ENCODE measurements at places on chromosomes 11 and 22. TPM values are rescaled to one million over a fixed set of nuclear protein-coding genes. Genes with fewer than 3 reads are reported as not detected.

GRCh38 chr11:116692318-116693101, 80.3 kb downstream of the BUD13 start:
- no peak overlapping the region for H3K27ac ChIP-seq
- no peaks in the 10 kb centered on the region for H3K4me1 ChIP-seq
- H3K36me3 ChIP-seq = no peaks in the 10 kb centered on the region
- DNase-seq = no peak
- H3K27me3 ChIP-seq = no peaks in the 10 kb centered on the region

DNA sequence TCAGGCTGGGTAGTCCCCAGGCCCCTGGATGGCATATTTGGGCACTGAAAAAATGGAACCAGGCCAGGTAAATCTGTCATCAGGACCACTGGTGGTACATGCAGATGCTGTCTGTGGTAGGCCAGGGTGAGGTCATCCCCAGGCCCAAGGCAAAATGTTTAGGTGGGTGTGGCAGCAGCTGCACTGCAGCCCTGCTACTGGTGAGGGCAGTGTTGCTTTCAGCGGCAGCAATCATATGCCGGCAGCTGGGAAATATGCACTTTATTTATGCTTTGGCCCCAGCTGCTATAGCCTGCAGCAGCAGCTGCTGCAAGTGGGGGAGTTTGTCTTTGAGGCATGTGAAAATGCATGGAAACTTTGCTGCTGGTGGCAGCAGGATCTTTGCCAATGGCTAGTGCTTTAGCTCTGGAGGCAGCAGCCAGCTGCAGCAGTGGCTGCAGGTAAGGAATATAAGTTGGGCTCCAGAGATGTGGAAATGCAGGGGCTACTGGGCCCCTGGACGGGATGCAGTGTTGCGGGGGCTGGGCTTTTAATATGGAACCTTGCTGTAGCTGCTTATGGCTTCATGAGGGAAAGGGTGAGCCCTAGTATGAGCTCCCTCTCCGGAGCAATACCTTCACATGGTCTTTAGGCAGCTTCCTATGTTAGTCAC, 365.7 kb upstream of the CADM1 start:
- DNase-seq = peak; percentile 51
- H3K4me1 ChIP-seq = peaks cover 49% of the 10 kb centered on the region
- no peak overlapping the region for H3K27ac ChIP-seq
- H3K36me3 ChIP-seq = no peaks in the 10 kb centered on the region
- no peak overlapping the region for H3K4me3 ChIP-seq
- no peaks in the 10 kb centered on the region for H3K27me3 ChIP-seq

- peaks cover 4% of the 10 kb centered on the region for H3K4me1 ChIP-seq
- H3K27ac ChIP-seq = no peak overlapping the region
- H3K27me3 ChIP-seq = no peaks in the 10 kb centered on the region
- H3K4me3 ChIP-seq = no peak overlapping the region
Measured at GRCh38 chr11:59291228-59291627, 67.5 kb upstream of the OR5AN1 start.

- H3K4me3 ChIP-seq = peak overlapping the region; percentile 67
- H3K4me1 ChIP-seq = peaks cover 6% of the 10 kb centered on the region
- no peaks in the 10 kb centered on the region for H3K27me3 ChIP-seq
- no peaks in the 10 kb centered on the region for H3K36me3 ChIP-seq
Measured at GRCh38 chr11:19281041-19281440, 40.3 kb upstream of the E2F8 start.

DNA sequence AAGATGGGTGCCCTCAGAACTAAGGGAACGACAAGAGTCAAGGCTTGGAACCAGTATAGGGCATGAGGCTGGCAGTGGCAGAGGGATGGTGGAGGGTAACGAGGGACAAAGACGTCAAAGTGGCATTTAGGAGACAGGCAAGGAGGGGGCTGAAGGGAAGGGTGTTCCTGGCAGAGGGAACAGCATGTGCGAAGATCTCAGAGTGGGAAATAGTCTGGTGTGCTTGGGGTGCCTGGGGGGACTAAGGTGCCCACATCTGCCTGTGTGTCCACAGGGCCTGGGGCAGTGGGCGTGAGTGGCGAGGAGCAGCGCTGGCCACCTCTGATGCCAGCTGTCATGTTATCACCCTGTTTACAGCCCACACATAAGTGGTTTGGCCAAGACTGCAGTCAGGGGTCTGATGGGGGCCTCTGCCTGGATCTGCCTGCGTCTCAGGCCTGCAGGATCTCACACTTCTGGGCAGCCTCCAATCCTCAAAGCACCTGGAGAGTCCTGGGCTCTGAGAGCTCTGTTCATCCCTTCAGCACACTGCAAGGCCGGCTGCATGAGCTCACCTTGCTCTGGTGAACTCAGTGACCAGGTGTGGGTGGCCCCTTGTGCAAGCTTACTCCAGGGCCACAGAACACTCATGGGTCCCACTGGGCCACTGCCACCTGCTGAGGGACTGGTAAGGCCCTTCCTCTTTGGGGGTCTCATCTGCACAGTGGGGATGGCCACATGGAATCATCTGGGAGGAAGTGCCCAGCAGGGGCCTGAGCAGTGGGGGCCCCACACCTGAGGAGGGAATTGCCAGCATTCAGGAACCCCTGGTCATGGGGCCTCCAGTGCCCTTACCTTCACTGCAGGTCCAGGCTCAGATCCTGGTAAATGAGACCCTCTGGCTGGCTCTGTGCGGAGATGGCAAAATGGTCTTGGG, 89.7 kb upstream of the SHISAL1 start:
- H3K4me1 ChIP-seq = no peaks in the 10 kb centered on the region
- H3K27me3 ChIP-seq = no peaks in the 10 kb centered on the region
- no peak for DNase-seq
- no peaks in the 10 kb centered on the region for H3K36me3 ChIP-seq

DNA sequence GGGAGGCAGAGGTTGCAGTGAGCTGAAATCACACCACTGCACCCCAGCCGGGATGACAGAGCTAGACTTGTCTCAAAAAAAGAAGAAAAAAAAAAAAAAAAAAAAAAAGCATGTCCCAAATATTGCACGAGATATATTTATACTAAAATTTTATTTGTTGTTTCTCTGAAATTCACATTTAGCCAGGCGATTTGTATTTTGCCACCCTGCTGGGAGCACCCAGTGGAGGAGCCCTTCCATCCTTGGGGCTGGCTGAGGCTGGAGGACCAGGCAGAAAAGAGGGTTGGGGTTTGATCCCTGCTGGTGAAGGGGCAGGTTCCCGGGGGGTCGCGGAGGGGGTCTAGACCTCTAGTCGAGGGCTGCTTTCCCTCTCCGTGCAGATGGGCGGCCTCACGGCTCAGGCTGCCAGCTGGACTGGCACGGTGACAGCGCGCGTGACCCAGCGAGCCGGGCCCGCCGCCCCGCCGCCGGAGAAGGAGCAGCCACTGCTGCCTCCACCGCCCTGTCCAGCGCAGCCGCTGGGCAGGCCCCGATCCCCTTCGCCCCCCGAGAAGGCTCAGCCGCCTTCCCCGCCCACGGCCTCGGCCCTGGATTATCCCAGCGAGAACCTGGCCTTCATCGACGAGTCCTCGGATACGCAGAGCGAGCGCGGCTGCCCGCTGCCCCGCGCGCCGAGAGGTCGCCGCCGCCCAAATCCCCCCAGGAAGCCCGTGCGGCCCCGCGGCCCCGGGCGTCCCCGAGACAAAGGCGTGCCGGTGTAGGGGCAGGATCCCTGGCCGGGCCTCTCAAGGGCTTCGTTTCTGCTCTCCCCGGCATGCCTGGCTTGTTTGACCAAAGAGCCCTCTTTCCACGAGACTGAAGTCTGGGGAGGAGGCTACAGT, 952 bp upstream of the CATSPERZ start:
- H3K4me1 ChIP-seq = peaks cover 21% of the 10 kb centered on the region
- peaks cover 27% of the 10 kb centered on the region for H3K27me3 ChIP-seq
- H3K27ac ChIP-seq = no peak overlapping the region

DNA sequence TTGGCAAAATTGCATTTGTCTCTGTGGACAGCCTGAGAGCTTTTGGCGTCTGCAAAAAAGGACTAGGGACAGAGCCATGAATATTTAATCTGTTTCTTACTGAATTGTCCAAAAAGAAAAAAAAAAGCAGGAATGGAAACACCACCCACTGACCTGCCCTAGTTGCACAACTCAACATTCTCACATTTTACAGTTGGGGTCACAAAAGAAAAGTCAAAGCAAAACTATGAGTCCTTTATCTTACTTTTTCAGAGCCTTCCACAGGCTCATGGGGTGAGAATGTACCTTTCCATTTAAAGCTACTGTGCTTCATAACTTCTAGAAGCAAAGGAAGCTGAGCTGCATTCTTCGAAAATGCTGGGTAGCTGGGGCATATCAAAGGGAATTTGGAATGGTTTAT, 225.7 kb downstream of the FAM76B start:
- H3K27me3 ChIP-seq = no peaks in the 10 kb centered on the region
- no peak for DNase-seq
- H3K36me3 ChIP-seq = no peaks in the 10 kb centered on the region
- no peak overlapping the region for H3K27ac ChIP-seq
- H3K4me1 ChIP-seq = no peaks in the 10 kb centered on the region

GRCh38 chr22:36881504-36882245, 20.9 kb downstream of the NCF4 start:
- no peaks in the 10 kb centered on the region for H3K27me3 ChIP-seq
- no peak for DNase-seq
- H3K27ac ChIP-seq = no peak overlapping the region
- no peaks in the 10 kb centered on the region for H3K4me1 ChIP-seq

DNA sequence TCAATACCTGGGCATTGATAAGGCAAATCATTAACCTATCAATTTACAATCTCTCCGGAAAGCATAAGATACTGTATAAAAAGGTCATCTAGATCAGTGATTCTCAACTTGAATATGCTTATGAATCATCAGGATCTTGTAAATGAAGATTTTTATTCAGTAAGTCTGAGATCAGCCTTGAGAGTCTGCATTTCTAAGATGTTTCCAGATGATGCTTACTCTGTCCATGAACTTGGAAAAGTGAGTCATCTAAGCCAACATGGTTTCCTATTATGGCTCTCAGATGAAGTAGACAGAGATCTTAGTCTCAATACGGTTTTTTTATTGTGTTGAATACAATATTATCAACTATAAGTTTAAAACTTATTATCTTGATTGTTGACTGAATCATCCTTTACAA, 226.4 kb upstream of the KIRREL3 start:
- no peaks in the 10 kb centered on the region for H3K27me3 ChIP-seq
- no peak overlapping the region for H3K27ac ChIP-seq
- H3K36me3 ChIP-seq = no peaks in the 10 kb centered on the region
- H3K4me3 ChIP-seq = no peak overlapping the region
- H3K4me1 ChIP-seq = no peaks in the 10 kb centered on the region
- DNase-seq = no peak

DNA sequence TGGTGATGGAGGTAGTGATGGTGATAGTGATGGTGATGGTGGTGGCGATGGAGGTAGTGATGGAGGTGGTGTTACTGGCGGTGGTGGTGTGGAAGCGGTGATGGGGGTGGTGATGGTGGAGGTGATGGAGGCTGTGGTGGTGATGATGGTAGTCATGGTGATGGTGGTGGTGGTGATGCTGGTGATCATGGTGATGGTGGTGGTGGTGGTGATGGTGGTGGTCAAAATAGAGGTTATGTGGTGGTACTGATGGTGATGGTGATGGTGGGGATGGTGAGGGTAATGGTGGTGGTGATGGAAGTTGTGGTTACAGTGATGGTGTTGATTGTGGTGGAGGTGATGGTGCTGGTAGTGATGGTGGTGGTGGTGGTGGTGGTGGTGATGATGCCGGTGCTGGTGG, 199.2 kb downstream of the IGLL1 start:
- no peak overlapping the region for H3K4me3 ChIP-seq
- H3K4me1 ChIP-seq = no peaks in the 10 kb centered on the region
- H3K27ac ChIP-seq = no peak overlapping the region

GRCh38 chr11:65776196-65776595, 4.6 kb downstream of the AP5B1 start:
- no peak overlapping the region for H3K27ac ChIP-seq
- H3K4me3 ChIP-seq = no peak overlapping the region
- no peak for DNase-seq
- H3K36me3 ChIP-seq = peaks cover 3% of the 10 kb centered on the region
- peaks cover 11% of the 10 kb centered on the region for H3K4me1 ChIP-seq
- H3K27me3 ChIP-seq = no peaks in the 10 kb centered on the region

GRCh38 chr22:24240381-24240780, 4.5 kb downstream of the GGT5 start:
- peaks cover 15% of the 10 kb centered on the region for H3K4me1 ChIP-seq
- no peaks in the 10 kb centered on the region for H3K36me3 ChIP-seq
- H3K27ac ChIP-seq = no peak overlapping the region
- H3K4me3 ChIP-seq = no peak overlapping the region

DNA sequence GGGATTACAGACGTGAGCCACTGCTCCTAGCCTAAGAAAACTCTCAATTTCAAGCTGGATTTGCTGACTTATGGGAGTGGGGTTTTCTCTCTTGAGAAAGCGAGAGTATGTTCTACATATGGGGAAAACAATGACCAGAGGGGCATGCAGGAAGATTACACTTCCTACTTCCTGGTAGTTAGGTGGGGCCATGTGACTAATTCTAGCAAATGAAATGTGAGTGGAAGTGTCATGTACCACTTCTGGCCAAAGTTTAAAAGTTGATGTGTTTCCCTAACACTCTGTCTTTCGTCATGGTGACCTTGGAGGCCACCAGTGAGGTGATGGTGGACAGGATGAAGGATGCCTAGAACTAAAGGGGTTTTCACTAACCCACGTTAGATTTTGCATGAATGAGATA, 50.5 kb downstream of the PARVG start:
- no peak overlapping the region for H3K4me3 ChIP-seq
- no peak for DNase-seq
- H3K4me1 ChIP-seq = no peaks in the 10 kb centered on the region
- H3K36me3 ChIP-seq = no peaks in the 10 kb centered on the region

DNA sequence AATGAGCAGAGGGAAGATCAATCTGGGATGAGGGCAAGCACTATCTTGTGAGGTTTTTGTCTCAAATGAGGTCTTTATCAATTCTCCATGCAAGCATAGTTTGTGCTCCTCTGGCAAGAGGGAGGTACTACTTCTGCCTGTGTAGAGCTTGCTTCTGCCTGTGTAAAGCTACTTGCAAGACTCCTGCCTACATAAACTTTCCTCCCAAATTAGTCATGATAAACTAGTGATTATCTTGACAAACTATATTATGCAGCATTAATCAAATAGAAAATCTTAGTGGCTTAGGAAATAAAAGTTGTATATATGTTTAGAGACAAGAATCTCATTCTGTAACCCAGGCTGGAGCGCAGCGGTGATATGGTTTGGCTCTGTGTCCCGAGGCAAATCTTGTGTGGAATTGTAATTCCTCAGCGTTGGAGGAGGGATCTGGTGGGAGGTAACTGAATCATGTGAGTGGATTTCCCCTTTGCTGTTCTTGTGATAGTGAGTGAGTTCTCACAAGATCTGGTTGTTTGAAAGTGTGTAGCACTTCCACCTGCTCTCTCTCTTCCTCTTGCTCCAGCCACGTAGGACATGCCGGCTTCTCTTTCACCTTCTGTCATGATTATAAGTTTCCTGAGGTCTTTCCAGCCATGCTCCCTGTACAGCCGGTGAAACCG, 8.0 kb upstream of the MMP10 start:
- DNase-seq = no peak
- no peak overlapping the region for H3K27ac ChIP-seq
- no peaks in the 10 kb centered on the region for H3K4me1 ChIP-seq
- no peak overlapping the region for H3K4me3 ChIP-seq
- no peaks in the 10 kb centered on the region for H3K36me3 ChIP-seq
- H3K27me3 ChIP-seq = no peaks in the 10 kb centered on the region

Gene KCNJ11
- polyA plus RNA-seq = not detected

Gene KCNE3
- not detected for polyA plus RNA-seq

Gene PLEKHB1
- 1.5 TPM for polyA plus RNA-seq

Gene APOBEC3H
- 18.3 TPM for polyA plus RNA-seq

Gene RIMBP3C
- polyA plus RNA-seq = not detected

Gene MPEG1
- 2.5 TPM for polyA plus RNA-seq
